ENCODE measurements at places on chromosomes 1 and 21. TPM values are rescaled to one million over a fixed set of nuclear protein-coding genes. Genes with fewer than 3 reads are reported as not detected.

GRCh38 chr1:243459059-243459458 lies 203.2 kb downstream of the SDCCAG8 start:
- DNase-seq = no peak
- no peaks in the 10 kb centered on the region for H3K27me3 ChIP-seq
- no peak overlapping the region for H3K27ac ChIP-seq
- no peaks in the 10 kb centered on the region for H3K36me3 ChIP-seq
- no peaks in the 10 kb centered on the region for H3K4me1 ChIP-seq

DNA sequence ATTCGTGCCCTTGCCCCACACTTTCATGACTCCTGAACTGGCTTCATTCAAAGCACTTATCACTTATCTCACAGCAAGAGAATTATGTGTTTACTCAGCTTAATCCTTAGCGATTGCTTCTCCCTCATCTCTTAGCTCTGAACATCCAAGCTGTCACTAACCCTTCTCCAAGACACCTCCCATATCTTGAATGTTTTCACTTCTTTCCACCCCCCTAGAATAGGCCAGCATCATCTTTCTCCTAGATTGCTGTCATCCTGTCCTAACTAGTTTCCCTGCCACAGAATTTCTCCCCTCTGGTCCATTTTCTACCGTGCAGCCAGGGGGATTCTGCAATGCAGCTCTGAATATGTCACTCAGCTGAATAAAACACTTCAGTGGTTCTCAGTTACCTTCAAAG lies 68.6 kb upstream of the SPATA6 start:
- H3K36me3 ChIP-seq = no peaks in the 10 kb centered on the region
- no peak for DNase-seq
- H3K4me1 ChIP-seq = no peaks in the 10 kb centered on the region

GRCh38 chr1:246641394-246641793 lies 75.1 kb downstream of the CNST start:
- H3K36me3 ChIP-seq = peaks cover 14% of the 10 kb centered on the region
- no peak overlapping the region for H3K27ac ChIP-seq
- H3K4me3 ChIP-seq = no peak overlapping the region
- no peak for DNase-seq
- H3K4me1 ChIP-seq = no peaks in the 10 kb centered on the region
- H3K27me3 ChIP-seq = no peaks in the 10 kb centered on the region

- no peak overlapping the region for H3K4me3 ChIP-seq
- no peaks in the 10 kb centered on the region for H3K36me3 ChIP-seq
- H3K27me3 ChIP-seq = 0 out of 2 replicates have a peak, but pooled peaks cover 3% of the 10 kb centered on the region
- no peak overlapping the region for H3K27ac ChIP-seq
- no peaks in the 10 kb centered on the region for H3K4me1 ChIP-seq
- DNase-seq = no peak
Observed at GRCh38 chr1:147773215-147773715, 12.9 kb upstream of the GJA5 start.

DNA sequence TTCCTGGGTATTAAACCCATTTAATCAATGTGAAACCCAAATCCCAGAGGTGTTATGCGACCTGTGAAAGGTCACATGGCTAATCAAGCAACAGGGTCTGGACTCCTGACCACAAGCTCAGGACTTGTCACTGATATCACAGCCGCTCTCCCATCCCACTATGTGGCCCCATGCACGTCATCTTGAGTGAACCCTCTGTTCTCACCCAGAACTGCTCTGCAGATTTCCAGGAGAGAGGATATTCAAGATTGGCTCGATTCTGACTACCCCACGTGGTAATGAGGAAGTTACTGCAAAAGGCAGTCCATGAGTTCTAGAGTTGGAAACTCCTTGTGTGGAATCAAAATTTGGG lies 173.5 kb upstream of the ETV3 start:
- no peak for DNase-seq
- H3K27me3 ChIP-seq = no peaks in the 10 kb centered on the region
- peaks cover 15% of the 10 kb centered on the region for H3K4me1 ChIP-seq
- no peak overlapping the region for H3K27ac ChIP-seq
- H3K4me3 ChIP-seq = no peak overlapping the region

DNA sequence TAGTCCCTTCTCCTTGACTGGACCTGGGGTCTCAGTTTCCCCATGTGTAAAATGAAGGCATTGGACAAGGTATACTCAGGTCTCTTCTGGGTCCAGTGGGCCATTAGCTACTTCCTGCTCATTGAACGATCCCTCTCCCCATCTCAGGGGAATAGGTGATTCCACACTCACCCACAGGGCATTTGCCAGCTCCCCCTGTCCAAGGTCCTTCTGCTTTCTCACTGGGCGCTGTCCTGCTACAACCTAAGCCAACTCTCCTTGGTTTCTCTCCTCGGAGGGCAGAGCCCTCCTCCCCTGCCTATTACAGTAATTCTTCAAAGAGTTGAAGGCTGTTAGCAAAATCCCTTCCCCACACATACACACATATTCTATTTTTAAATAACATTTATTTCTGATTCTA lies 16.6 kb downstream of the DISP3 start:
- no peak for DNase-seq
- H3K4me1 ChIP-seq = no peaks in the 10 kb centered on the region
- peaks cover 14% of the 10 kb centered on the region for H3K27me3 ChIP-seq
- H3K4me3 ChIP-seq = no peak overlapping the region
- no peaks in the 10 kb centered on the region for H3K36me3 ChIP-seq

GRCh38 chr1:113859478-113860175 lies 11.9 kb downstream of the PTPN22 start:
- H3K36me3 ChIP-seq = no peaks in the 10 kb centered on the region
- peaks cover 25% of the 10 kb centered on the region for H3K4me1 ChIP-seq
- H3K27me3 ChIP-seq = no peaks in the 10 kb centered on the region
- no peak overlapping the region for H3K4me3 ChIP-seq

DNA sequence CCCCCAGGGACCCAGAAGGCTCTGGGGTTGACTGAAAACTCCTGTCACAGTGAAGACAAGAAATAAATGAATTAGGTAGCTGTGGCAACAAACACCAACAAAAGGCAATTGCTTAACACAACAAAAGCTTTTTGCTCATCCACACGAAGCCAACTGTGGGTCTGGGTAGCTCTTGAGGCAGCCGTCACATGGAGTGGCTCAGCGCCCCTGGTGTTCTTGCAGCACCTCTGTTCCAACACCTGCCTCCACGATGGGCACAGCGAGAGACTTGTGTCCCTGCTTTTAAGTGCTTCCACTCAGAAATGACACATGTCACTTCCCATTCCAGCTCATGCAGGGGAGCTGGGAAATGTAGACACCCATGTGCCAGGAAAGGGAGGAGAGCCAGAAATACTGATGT lies 364.5 kb upstream of the DUSP10 start:
- no peak overlapping the region for H3K4me3 ChIP-seq
- peaks cover 6% of the 10 kb centered on the region for H3K4me1 ChIP-seq
- H3K36me3 ChIP-seq = no peaks in the 10 kb centered on the region
- no peaks in the 10 kb centered on the region for H3K27me3 ChIP-seq
- DNase-seq = no peak

DNA sequence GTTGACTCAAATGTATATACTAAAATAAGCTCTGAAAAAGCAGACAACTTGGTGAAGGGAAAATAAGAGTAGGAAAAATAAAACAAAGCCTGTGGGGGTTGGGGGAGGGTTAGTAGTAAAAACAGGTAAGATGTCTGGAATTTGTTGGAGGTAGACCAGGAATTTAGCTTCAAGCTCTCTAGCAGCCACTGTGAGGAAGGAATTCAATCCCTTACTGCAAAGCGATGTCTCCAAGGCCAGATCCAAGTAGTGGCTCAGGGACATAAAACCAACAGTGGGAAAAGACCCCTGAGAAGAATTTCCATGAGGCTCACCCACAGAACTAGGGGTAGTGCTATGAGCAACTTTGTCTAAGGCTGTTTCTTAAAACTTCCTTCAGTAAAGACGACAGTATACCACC lies 7.8 kb downstream of the ANGPTL7 start:
- no peaks in the 10 kb centered on the region for H3K27me3 ChIP-seq
- no peak overlapping the region for H3K27ac ChIP-seq
- peaks cover 73% of the 10 kb centered on the region for H3K36me3 ChIP-seq
- no peak overlapping the region for H3K4me3 ChIP-seq

- H3K36me3 ChIP-seq = no peaks in the 10 kb centered on the region
- no peak for DNase-seq
- H3K27me3 ChIP-seq = no peaks in the 10 kb centered on the region
Observed at GRCh38 chr21:28445141-28445830, 547.4 kb downstream of the LTN1 start.

- no peaks in the 10 kb centered on the region for H3K27me3 ChIP-seq
- no peak for DNase-seq
- H3K4me1 ChIP-seq = no peaks in the 10 kb centered on the region
- no peak overlapping the region for H3K27ac ChIP-seq
Observed at GRCh38 chr1:111769517-111770146, 13.9 kb downstream of the DDX20 start.

DNA sequence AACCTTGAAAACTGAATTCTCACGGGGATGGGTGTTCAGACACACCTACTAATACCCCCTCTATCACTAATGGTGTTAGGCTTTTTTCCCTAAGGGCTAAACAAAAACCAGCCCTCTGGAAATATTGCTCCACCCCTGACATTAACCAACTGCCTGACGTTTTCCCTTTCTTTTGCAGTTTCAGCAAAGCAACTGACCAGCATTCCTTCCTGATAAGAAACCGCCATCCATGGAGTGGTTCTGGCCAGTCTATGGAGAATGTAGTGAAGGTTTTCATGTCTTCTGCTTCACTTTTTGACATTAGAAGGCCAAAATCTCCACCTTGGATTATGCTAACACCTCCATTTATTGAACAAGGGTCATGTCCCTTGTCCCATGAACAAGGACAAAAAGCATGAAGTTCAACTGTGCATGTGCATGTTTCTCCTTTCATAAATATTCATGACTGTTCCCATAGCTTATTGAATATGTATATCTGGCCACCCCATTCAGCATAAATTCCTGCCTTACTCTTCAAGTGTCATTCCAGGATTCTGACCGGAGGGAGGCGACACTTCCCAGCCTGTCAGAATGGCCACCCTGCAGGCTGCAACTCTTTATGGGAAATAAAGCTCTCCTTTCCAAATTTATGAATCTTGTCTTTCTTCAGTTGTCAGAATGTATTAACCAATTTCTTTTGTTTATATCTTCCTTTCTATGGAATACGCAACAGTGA lies 314.3 kb downstream of the HHIPL2 start:
- no peak overlapping the region for H3K27ac ChIP-seq
- H3K36me3 ChIP-seq = no peaks in the 10 kb centered on the region
- no peaks in the 10 kb centered on the region for H3K4me1 ChIP-seq
- no peaks in the 10 kb centered on the region for H3K27me3 ChIP-seq

GRCh38 chr1:64976361-64976760 lies 10.0 kb upstream of the JAK1 start:
- H3K36me3 ChIP-seq = no peaks in the 10 kb centered on the region
- H3K4me3 ChIP-seq = no peak overlapping the region
- DNase-seq = no peak
- H3K4me1 ChIP-seq = no peaks in the 10 kb centered on the region
- no peaks in the 10 kb centered on the region for H3K27me3 ChIP-seq
- no peak overlapping the region for H3K27ac ChIP-seq

DNA sequence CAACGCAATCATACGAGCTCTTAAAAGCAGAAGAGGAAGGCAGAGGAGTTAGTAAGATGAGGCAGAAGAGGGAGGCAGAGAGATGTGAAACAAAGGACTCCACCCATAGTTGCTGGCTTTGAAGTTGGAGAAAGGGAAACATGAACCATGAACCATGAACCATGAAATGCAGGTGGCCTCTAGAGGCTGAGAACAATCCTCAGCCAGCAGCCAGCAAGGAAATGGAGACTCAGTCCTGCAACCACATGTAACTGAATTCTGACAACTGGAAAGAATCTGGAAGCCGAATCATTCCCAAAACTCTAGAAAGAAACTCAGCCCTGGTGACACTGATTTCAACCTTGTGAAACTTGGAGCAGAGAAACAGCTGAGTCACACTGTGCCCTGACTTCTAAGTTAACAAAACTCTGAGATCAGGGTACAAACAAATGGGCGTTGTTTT lies 10.1 kb downstream of the DIPK1A start:
- peaks cover 37% of the 10 kb centered on the region for H3K4me1 ChIP-seq
- H3K27me3 ChIP-seq = no peaks in the 10 kb centered on the region
- H3K4me3 ChIP-seq = no peak overlapping the region

DNA sequence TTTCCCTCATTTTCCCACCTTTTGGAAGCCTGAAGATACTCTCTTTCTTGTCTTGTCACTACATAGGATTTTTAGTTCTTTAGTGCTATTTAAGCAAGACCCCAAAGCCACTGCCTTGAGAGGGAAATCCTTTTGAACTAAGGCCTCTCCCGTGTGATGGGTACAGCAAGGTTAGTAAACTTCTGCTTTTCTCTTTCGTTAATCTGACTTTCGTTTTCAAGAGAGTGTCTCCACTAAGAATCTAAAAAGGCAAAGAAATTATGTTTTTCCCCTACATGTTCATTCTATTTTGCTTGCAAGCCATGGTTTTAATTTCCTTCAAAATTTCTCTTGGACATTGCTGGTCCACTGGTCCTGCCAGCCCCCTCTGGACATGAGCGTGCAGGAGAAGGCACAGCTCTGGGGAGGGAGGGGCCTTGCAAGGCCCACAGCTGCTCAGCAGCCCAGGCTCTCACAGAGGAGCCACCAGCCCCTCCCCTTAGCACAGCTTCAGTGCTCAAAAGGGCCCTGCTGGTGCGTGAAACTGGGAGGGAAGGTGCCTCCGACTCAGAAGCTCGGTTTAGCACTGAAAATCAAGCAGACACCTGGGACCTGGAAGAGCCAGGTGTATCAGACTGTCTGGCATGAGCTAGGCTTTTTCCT lies 210.9 kb upstream of the GALNT2 start:
- peak overlapping the region; percentile 7 for H3K4me3 ChIP-seq
- H3K4me1 ChIP-seq = no peaks in the 10 kb centered on the region
- H3K27me3 ChIP-seq = no peaks in the 10 kb centered on the region
- H3K27ac ChIP-seq = no peak overlapping the region

DNA sequence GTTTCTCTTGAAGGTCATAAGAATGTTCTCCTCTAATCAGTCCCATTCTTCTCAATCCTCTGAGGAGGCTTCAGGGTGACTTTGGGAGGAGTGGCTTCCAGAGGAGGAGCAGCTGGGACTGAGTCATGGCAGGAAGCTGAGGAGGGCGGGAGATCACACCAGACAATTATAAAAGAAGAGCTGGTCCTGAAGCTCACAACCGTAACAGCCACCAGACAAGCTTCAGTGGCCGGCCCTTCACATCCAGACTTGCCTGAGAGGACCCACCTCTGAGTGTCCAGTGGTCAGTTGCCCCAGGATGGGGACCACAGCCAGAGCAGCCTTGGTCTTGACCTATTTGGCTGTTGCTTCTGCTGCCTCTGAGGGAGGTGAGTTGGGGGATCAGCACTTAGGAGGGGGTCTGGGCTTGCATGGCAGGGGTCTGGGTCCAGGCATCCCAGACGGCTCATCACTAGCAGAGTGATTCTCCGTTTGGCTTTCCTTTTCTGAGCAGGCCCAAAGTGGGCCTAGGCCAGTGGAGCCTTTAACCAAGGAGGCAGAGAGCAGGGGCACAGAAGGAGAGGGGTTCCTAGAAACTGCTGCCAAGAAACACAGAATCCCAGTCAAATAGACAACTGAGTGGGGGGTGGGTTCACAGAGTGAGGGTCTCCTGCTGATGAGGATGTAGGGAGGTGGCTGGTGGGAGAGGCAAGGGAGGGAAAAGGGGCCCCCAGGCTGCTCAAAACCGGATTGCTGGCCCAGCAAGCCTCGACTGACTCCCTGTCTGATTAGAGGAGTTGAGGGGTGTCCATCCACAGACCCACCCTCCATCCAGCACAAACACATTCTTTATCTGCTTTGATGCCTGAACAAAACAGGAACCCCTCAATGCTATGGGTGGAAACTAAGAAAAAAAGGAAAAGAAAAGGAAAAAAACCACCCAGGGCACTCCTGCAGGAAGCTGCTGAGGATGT lies at the start of gene ECM1:
ECM1 (plus strand) TSS at position 198 of the 953 bp plus-strand sequence; CDS start at position 299, 101 bp downstream.
- peak; percentile 83 for DNase-seq
- peaks cover 20% of the 10 kb centered on the region for H3K4me1 ChIP-seq
- peak within 1 kb of the TSS; percentile 66 for H3K27ac ChIP-seq
- peak within 1 kb of the TSS; percentile 32 for H3K4me3 ChIP-seq

The SLC30A10 gene
- total RNA-seq = not detected

The TMEM82 gene
- not detected for total RNA-seq

The OR2L13 gene
- total RNA-seq = not detected

The RNU1-1 gene
- 294 TPM for total RNA-seq

The OR6N1 gene
- not detected for total RNA-seq
